Activated CD8-positive, alpha-beta memory T cell treated with anti-CD3 and anti-CD28 coated beads for 4 hours (primary cell): ENCODE measurements at places on chromosomes 3 and 15.

DNA sequence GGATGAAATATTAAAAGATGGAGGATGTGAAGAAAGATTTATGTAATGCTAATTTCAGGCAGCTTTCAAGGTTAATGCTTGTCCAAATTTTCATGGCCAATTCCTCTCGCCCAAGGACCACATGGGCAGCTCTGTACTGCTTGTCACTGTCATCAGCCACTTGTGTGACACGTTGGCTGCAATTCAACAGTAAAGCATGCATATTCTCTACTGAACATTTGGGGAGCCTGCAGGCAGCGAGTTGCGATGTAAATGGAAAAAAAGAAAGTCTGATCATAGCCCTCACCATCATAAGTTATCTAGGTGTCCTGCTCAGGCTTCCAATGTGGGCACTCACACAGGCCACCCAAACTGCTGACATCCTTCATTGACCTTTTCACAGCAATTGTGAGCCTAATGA, 1026.8 kb upstream of the NR2F2 start:
- DNase-seq: no peak

DNA sequence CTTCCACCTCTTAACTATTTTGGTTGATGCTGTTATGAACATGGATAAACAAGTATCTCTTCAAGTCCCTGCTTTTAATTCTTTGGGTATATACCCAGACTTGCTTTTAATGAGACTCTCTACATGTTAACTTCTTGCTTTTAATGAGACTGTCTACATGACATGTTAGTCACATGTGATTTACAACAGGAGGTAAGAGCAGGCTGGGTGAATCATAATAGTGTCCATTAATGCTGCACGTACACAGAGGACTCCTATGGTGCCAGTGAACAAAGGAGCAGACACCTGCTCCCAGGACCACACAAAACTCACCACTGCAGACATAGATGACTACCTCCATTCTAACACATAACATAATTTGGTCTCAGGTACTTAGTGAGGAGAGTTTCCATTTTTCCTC, 273.4 kb upstream of the NSMCE3 start:
- DNase-seq: no peak

DNA sequence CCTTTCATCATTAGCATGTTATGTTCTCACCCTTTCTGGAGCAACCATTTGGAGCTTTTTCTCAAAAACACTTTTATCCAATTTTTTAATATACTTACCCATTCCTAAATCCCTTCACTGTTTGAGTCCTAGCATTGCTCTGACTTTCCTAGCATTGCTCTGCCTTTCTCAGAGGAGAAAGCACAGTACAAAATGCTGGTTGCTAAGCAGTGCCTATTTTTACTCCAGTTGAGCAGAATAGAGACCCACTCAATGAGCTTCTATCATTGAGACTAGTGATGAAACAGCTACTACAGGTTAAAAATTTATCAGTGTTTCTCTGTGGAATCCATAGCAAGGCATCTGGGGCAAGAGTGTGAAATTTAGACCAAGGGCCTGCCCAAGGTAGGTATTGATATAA, 21.8 kb upstream of the IL1RAP start:
- DNase-seq: no peak

DNA sequence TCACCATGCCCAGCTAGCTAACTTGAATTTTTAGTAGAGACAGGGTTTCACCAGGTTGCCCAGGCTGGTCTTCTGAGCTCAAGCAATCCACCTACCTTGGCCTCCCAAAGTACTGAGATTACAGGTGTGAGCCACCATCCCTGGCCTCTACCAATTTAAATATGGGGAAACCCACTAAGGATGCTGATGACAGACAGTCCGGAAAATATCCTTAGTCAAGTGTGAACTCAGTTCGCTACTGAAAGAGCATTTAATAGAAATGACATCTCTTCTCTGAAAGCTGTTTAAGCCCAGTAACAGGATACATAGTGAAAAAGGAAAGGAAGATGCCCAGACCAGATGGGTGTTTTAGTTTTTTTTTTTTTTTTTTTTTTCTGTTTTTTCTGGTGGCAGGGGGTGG, 7.7 kb upstream of the GRAMD2A start:
- no peak for DNase-seq

- no peak for DNase-seq
Observed at GRCh38 chr3:56467108-56467507, 1.2 kb downstream of the ERC2 start.

DNA sequence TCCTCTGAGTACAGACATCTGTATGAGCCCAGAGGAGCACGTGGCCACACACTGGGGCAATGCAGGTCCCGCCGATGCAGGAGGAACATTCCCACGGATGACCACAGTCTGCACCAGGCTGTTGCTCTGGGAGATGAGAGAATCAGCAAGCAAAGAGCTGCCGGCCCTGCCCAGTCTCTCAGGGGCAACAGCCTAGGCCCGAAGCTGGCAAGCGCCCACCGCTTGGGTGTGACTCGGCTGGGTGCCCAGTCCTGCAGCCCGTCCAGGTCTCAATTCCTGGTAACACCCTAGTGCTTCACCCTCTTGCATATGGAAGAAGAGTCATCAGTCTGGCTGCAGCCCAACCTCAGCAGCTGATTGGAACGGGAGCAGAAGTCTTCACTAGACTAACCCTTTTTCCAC, 153.7 kb upstream of the HES1 start:
- no peak for DNase-seq

DNA sequence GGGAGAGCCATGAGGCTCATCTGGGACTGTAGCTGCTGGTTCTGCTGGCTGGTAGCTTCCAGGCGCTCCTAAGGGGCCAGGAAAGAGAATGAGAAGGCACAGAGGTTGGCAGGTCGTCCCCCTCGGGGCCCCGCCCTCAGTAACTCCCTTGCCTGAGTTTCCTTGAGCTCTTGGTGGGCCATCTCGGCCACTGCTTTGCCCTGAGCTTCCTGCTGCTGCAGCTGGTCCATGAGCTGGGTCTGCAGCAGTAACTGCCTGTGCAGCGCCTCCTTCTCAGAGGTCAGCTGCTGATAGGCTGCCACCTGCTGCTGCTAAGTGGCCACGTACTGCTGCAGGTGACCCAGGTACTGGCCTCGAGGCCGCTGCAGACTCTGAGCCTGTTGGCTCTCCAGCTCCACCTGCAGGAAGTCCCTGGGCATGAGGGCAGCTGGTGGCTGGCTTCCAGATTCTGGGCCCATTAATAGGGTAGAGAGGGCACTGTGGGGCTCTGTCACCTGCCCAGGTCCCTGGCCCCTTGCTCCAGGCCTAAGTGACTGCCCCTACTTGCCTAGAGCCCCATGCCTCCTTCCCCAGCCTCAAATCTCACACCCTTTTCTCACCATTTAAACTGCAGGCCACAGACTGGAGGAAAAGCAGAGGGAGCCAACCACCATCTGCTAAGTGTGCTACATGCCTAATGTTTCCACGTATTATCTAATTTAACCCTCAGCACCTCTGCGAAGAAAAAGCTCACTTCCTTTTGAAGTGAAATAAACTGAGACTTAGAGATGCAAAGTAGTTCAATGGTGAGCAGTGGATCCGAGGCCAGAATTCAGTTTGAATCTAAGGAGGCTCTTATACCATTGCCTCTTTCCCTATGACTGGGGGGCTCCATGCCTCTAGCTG, 10.8 kb upstream of the VPS33B start:
- DNase-seq: no peak

- DNase-seq: no peak
Observed at GRCh38 chr3:151199554-151200438, 3.2 kb downstream of the GPR171 start.

DNA sequence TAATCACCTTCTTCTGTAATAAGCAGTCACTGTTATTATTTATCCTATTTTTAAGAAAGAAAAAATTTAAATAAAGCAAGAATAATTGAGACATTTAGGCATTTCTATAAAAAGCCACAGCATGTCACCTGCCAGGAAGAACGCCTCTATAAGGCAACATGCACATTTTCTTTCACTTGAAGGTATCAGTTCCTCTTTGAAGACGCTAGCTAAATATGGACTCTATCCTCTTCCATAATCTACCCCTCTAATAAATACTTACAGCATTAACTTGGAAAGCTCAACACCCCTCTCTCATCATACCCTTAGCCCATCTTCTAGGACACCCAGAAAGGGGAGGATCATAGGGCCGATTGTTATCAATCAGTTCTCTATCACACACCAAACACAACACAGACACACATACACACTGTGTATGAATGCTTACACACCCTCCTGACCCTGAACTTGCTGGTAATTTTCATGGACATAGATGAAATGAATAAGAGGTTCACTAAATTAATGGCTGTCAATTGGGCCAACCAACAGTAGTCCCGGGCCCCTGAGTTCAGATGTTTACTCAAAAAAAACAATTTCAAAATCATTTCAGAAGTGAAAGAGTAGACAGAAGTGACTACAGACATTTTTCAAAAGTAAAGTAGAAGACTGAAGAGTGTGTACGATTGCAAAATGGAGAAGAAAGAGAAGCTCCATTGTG, 102.5 kb downstream of the ZMAT3 start:
- DNase-seq: no peak

DNA sequence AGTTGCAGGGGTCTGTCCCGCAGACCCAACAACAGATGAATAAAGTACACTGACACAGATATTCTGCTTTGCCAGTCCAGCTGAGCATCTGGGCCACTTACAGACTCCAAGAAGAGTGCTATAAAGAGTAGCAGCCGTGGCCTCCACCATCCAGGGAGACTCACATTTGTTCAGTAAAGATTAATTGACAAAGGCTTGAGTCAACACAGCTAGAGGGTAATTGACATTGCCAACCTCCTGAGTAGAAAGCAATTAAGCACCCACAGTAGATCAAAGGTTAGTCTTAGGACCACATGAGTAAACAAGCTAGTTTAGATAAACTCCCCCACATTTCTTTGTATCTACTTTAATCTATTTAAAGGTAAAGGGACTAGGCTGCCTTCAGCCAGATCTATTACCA, 16.3 kb upstream of the CRTC3 start:
- DNase-seq: no peak

DNA sequence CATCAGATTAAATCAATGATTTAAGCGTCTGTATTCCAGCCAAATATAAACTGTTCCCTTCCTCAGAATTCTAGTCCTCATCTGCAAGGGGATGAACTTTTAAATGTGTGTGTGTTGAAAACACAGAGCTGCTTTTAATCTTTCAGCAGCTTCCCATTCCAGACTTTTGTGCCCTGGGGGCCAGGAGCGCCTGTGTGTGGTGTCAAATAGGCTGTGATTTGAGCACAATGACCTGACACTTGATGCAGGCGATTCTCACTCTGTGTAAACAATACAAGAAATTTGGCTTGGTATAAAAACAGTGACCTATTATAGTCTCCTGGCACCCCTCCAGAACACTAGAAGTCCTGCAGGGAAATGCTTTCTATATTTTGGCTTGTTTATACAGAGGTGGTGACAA, 274.6 kb upstream of the ROPN1 start:
- DNase-seq: no peak
